ENCODE measurements at places on chromosomes 1 and 21.

DNA sequence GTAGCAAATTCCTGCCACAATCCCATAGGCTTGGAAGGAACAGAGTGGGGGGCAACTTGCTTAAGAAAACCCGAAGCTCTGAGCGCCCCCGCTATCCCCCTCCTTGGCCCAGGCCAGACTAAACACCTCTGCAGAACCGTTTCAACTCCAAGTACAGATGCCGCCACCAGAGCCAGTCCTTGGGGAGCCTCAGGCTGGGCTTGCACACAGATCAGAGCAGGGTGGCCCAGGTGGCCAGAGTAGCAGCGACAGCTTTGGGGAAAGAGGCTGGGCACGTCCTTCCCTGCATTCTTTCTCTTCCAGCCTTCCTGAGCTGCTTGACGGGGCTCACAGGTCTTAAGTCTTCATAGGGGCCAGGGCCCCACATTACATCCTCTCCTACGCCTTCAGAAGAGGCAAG, 181.6 kb upstream of the ZC3H12A start:
- H3K4me1 ChIP-seq, result peaks cover 35% of the 10 kb centered on the region
- H3K4me3 ChIP-seq, result no peak overlapping the region
- peaks cover 2% of the 10 kb centered on the region for H3K36me3 ChIP-seq
- H3K27me3 ChIP-seq, result peaks cover 17% of the 10 kb centered on the region
- no peak overlapping the region for H3K27ac ChIP-seq

- H3K4me3 ChIP-seq, result no peak overlapping the region
- no peak for DNase-seq
- H3K4me1 ChIP-seq, result peaks cover 39% of the 10 kb centered on the region
- no peak overlapping the region for H3K27ac ChIP-seq
- peaks cover 38% of the 10 kb centered on the region for H3K27me3 ChIP-seq
These were observed 3.0 kb upstream of the NFIA start for GRCh38 chr1:61079296-61079897.

DNA sequence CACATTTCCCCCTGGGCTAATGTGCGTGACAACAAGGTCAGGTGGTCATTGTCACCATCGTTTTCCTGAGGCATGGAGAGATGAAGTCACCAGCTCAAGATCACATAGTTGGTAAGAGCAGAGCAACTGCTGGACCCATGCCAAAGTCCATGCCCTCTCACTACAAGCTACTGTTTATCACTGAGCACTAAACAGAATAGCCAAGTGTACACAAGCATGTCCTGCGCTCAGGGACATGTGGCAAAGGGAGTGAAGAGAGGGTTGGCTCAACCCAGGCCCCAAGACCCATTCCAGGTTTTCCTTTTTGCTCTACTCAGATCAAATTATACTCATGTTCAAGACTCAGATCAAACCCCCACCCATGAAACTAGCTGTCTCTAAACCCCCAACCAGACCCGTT, 20.8 kb downstream of the LRRC52 start:
- no peaks in the 10 kb centered on the region for H3K36me3 ChIP-seq
- no peak for DNase-seq
- H3K27ac ChIP-seq, result no peak overlapping the region
- peaks cover 38% of the 10 kb centered on the region for H3K27me3 ChIP-seq
- H3K4me1 ChIP-seq, result no peaks in the 10 kb centered on the region

DNA sequence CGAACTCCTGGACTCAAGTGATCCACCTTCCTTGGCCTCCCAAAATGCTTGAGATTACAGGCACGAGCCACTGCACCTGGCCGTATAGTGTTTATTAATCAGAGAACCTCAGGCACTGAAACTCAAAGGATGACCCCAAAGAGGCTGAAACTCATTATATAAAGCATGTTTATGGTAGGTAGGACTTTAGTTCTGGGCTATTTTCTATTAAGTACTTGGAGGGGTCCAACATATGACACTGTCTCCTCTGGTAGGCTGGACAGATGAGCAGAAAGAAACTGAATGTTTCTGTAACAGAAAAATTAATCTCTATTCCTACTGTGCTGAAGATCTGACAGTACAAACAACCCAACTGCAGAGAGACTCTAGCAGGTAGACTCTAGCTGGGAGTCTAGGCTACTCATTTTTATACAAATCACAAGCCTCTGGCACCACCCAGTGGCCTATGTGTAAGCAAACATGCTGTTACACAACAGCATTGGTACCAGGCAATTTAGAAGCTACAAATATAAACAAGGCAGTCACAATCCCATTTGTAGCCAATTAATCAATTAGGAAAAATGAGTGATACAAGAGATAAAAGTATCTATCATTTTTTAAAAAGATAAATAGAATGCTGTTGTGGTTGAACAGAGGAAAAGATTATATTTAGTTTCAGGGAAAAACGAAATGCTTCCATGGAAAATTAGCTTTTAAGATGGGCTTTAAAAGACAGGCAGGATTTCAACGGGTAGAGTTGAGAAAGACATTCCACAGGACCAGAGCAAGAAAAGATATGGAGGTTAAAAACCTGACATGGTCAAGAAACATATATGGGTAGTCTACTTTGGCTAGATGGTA, 10.4 kb downstream of the DCAF8 start:
- peak; percentile 9 for DNase-seq
- H3K4me1 ChIP-seq, result peaks cover 8% of the 10 kb centered on the region
- H3K27ac ChIP-seq, result peak overlapping the region; percentile 5

GRCh38 chr1:44842862-44843655, at the start of gene PTCH2:
TSS of gene PTCH2 (minus strand) at chr1:44843253. CDS start at chr1:44842932, 321 bp downstream.
- peaks cover 8% of the 10 kb centered on the region for H3K36me3 ChIP-seq
- no peak within 1 kb of the TSS for H3K27ac ChIP-seq
- H3K4me3 ChIP-seq, result peak within 1 kb of the TSS; percentile 78
- H3K27me3 ChIP-seq, result peaks cover 18% of the 10 kb centered on the region
- no peaks in the 10 kb centered on the region for H3K4me1 ChIP-seq
- DNase-seq, result no peak

- peaks cover 94% of the 10 kb centered on the region for H3K4me1 ChIP-seq
- no peaks in the 10 kb centered on the region for H3K27me3 ChIP-seq
- peak overlapping the region; percentile 64 for H3K4me3 ChIP-seq
These were observed 12.1 kb downstream of the IL24 start for GRCh38 chr1:206909161-206909882.

DNA sequence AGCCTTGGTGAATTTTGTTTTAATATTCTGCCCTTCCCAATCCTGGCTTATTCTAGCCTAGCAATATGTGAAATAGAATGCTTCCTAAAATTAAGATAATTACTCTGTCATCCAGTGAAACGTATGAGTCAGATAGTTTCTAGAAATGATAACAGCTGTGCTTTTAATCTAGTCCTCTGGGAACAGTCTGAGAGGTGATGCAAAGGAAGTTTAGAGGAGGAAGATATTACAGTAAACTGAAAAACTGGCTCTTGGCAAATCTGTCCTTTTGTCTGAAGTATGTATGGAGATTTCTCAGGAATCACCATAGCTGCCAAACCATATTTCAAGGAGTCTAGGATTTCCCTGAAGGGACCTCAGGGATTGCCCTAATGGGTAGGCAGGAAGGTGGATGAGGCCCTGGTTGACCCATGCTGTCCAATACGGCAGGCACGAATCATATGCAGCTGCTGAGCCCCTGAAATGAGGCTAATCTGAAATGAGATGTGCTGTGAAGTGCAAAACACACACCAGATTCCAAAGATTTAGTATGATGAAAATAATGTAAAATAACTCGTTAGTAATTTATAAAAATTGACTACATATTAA, 70.8 kb upstream of the LBR start:
- peaks cover 3% of the 10 kb centered on the region for H3K36me3 ChIP-seq
- no peak for DNase-seq
- H3K4me3 ChIP-seq, result no peak overlapping the region
- no peaks in the 10 kb centered on the region for H3K27me3 ChIP-seq
- peaks cover 30% of the 10 kb centered on the region for H3K4me1 ChIP-seq

DNA sequence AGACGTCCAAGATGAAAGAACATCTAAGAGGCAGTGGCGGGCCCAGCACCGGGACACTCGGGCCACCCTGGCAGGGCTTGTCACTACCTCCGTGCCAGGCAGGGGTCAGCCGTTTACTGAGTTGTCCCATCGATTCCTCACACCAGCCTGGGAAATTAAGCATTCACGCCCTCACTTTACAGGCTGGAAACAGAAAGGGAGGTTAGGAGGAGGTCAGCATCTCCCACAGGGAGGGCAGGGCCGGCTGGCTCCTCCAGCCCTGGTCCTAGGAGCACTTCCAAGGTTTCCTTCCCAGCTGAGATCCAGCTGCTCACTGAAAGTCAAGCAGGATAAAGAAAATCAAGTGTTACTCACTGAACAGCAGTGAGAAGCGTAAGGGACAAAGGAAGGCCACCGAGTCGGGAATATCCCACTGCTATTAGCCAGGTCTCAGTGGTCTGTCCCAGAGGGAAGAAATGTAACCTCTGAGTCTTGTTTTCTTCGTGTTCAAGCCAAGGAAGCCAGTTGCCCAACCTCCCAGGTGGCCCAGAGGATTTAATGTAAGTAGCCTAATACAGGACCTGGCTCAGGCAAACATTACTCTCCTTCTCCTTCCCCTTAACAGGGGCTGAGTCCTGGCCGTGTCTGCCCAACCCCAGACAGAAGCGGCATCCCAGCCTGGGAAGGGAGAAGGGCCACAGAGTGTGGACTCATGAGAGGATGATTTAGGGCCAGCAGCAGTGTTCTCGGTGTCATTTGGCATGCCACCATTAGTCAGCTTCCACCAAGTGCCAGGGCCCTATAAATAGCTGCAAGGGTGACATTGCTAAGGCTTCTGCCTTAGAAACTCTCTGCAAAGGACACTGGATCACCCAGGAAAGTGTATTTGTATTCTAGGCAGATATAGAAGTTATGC, 203.1 kb upstream of the GALNT2 start:
- H3K36me3 ChIP-seq, result no peaks in the 10 kb centered on the region
- H3K27ac ChIP-seq, result no peak overlapping the region
- H3K27me3 ChIP-seq, result no peaks in the 10 kb centered on the region

GRCh38 chr1:101797722-101798121, 199.0 kb downstream of the OLFM3 start:
- H3K4me3 ChIP-seq, result no peak overlapping the region
- no peaks in the 10 kb centered on the region for H3K27me3 ChIP-seq
- no peak for DNase-seq
- no peaks in the 10 kb centered on the region for H3K4me1 ChIP-seq
- H3K36me3 ChIP-seq, result no peaks in the 10 kb centered on the region
- H3K27ac ChIP-seq, result no peak overlapping the region

- H3K27me3 ChIP-seq, result no peaks in the 10 kb centered on the region
- DNase-seq, result no peak
- no peak overlapping the region for H3K4me3 ChIP-seq
- H3K4me1 ChIP-seq, result peaks cover 13% of the 10 kb centered on the region
- peaks cover 16% of the 10 kb centered on the region for H3K36me3 ChIP-seq
These were observed 130.9 kb downstream of the FGGY start for GRCh38 chr1:59427784-59428183.

DNA sequence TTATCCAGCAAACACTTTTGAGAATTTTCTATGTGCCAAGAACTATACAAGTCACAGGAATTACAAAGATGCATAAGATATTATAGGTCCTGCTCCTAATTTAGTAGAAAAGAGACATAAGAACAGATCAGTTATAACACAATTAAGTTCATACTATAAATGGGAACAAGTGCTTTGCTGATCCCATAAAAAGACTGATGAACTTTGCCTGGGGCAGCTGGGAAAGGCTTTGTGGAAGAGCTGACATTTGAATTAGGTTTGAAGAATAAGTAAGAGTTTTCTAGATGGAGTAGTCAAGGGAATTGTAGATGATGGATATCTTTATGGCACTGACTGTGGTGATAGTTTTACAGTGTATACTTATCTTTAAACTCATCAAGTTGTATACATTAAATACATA, 76.5 kb downstream of the VCAM1 start:
- H3K4me3 ChIP-seq, result no peak overlapping the region
- H3K4me1 ChIP-seq, result no peaks in the 10 kb centered on the region
- H3K27ac ChIP-seq, result no peak overlapping the region
- DNase-seq, result no peak

GRCh38 chr1:153800516-153800915, 25.3 kb downstream of the SLC27A3 start:
- H3K27me3 ChIP-seq, result no peaks in the 10 kb centered on the region
- peaks cover 37% of the 10 kb centered on the region for H3K4me1 ChIP-seq
- H3K4me3 ChIP-seq, result no peak overlapping the region
- peaks cover 36% of the 10 kb centered on the region for H3K36me3 ChIP-seq
- no peak for DNase-seq
- peak overlapping the region; percentile 84 for H3K27ac ChIP-seq

DNA sequence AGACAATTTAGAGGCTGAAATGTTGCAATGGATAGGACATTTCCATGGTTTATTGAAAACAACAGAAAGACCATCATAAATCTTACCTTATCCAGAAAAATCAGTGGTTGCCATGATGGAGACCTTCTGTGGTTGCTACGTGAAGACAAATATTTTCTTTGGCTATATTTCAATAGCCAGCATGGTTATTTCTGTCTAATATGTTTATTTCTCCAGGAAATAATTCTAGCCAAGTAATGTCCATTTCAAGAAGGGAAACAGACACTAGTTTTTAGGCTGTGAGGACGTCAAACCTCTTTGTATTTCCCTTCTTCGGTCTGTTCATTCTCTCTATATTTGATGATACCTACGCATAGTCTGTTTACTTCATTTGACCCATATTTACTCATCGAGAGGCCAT, 49.2 kb upstream of the NFASC start:
- no peak overlapping the region for H3K27ac ChIP-seq
- no peak for DNase-seq
- no peaks in the 10 kb centered on the region for H3K36me3 ChIP-seq
- H3K4me1 ChIP-seq, result no peaks in the 10 kb centered on the region
- H3K4me3 ChIP-seq, result no peak overlapping the region
- peaks cover 35% of the 10 kb centered on the region for H3K27me3 ChIP-seq

DNA sequence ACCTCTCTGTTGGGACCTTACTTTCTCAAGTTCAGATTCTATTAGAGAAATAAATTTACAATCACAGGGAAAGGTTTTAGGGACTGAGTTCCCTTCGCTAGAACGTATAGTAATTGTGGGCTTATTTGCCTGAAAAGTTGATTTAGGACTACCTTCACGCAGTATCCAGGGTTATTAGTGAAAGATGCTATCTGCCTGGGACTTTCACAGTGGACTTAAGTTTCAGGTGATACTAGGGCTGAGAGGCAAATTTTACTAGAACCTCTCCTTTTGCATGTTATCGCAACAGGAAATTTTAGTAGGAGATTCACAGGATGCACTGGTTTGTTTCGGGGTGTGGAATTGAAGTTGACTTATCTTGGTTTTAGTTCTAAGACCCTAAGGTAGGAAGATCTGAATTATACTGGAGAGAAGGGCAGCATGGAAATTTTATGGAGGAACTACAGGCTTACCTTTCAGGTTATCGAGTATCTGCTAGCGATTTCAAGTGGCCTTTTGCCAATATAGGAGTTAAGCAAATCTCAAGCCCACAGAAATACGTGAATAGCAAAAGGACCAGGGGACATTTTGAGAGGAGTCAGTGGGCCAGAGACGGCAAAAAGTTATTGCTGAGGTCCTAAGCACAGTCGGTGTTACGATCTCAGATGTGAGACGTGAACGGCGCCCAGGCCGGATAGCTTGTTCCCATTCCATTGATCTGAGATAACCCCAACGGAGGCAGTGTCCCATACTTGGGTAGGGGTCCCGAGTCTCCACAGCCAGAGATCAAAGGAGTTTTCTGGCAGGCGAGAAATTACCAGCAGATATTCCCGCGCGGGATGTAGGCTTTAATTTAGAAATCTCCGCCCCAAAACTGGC, 723 bp upstream of the GNAI3 start:
- H3K4me1 ChIP-seq, result peaks cover 18% of the 10 kb centered on the region
- peak overlapping the region; percentile 99 for H3K27ac ChIP-seq
- no peak for DNase-seq

GRCh38 chr1:85116856-85117255, 68.6 kb upstream of the MCOLN3 start:
- no peaks in the 10 kb centered on the region for H3K4me1 ChIP-seq
- no peak overlapping the region for H3K4me3 ChIP-seq
- no peak for DNase-seq
- peaks cover 13% of the 10 kb centered on the region for H3K27me3 ChIP-seq
- no peak overlapping the region for H3K27ac ChIP-seq
- no peaks in the 10 kb centered on the region for H3K36me3 ChIP-seq

All from stimulated activated naive B cell treated with anti-CD40 and anti-IgM and Interleukin-4, amounts not matched to agents 10 μg/mL and 1 μg/mL and 100 μg/mL, for 72 hours (primary cell).